NCI-H2081 treated with DMSO at 0.1 percent for 48 hours (cell line): ENCODE measurements at places on chromosomes 5 and 9.

DNA sequence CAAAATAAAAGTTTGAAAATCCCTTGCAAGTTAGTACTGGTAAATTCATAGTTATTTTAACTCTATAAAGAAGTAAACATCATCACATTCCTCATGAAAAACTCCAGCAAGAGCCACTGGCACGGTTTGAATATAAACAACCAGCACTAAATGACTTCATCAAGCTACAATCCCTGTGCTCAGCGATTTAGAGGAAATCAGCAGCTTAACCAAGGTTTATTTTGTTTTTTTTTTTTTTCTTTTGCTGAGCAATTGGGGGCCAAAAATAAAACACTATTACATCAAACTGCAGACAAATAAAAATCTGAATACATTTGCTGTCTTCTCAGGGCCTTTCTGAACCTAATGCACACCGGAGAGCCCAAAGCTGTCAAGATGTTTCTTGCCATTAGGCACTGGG lies 106.2 kb upstream of the SLC24A2 start:
- no peak for DNase-seq

DNA sequence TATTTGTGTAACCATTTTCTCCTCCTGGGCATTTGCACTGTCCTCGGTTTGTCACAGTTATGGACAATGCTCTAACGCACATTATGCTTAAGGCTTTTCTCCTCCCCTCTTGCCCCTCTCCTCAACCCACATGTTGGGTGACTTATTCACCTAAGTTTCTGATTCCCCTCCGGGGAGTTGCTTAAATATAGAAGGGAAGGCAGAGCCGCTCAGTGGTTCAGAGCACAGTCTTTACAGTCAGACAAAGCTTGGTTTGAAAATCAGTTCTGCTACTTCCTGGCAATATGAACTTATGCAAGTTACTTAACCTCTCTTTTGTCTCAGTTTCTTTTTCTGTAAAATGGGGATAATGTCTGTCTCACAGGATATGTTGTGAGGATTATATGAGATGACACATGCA lies 41.2 kb upstream of the SPRY4 start:
- DNase-seq: no peak

GRCh38 chr5:178788381-178789085 lies 58.1 kb upstream of the ZNF354A start:
- DNase-seq: no peak

DNA sequence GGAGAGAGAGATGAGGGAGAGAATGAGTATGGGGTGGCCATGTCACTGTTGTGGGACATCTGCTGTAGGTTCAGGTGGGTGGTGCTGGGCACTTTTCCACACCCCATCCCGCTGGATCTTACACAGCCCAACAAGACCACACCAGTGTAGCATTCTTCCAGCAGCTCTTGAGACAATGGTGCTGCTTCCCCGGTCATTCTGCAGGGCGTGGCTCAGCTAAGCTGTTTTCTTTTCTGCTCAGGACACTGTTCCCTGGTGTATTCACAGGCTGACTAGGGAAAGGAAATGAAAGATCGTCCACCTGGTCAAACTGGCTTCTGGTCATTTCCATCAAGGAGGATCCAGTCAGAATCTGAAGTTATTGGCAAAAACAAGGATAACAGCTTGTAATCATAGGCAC lies 75.6 kb downstream of the S1PR3 start:
- DNase-seq: no peak

GRCh38 chr9:124258607-124259157 lies 933 bp downstream of the NEK6 start:
- no peak for DNase-seq

DNA sequence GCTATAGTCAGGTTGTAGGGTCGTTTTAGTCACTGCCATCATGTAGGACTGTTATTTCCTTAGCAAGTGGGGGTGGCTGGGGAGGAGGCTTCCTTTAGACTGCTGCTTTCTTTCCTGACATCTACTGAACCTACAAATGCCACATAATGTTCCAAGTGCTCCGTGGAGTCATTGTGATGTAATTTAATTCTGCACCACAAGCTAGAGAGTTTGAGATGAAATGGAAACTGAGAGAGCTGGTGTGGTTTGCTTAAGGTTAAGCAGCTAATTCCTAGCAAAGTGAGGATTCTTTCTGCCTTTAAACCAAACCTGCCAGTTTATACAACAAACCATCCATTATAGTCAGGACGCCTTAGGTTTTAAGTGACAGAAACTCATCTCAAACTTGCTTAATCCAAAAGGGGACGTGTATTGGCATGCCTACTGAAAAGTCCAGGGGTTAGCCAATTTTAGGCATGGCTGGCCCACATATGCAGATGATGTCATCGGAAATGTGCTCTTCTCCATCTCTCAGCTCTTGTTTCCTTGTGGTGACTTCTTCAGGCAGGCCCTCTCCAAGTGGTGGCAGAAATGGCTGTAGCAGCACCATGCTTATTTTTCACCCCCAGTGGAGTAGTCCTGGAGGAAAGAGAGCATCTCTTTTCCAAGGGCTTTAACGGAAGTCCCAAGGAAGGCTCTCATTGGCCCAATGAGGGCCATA lies 30.5 kb downstream of the ZNF618 start:
- DNase-seq: no peak

DNA sequence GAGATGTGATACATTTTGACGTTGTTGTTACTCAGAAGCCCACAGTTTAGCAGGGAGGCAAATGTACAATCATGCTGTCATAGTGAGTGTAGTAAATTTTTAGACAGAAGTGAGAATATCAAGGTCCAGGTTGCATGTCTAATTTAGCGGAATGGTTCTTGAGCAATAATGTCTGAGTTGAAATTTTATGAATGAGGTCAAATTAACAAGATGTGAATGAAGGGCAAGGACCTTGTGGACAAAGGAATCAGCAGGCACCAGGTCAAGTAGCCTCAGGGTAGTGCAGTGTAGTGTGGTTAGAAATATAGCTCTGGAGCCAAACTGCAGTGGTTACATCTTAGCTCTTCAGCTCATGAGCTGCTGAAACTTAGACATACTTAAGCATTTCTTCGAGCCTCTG lies 36.2 kb downstream of the TNFSF8 start:
- no peak for DNase-seq

- no peak for DNase-seq
Observed at GRCh38 chr9:128920381-128921058, at the start of gene PHYHD1. TSS of gene PHYHD1 (plus strand) at chr9:128920982. CDS start at chr9:128922324, 1,342 bp downstream.

DNA sequence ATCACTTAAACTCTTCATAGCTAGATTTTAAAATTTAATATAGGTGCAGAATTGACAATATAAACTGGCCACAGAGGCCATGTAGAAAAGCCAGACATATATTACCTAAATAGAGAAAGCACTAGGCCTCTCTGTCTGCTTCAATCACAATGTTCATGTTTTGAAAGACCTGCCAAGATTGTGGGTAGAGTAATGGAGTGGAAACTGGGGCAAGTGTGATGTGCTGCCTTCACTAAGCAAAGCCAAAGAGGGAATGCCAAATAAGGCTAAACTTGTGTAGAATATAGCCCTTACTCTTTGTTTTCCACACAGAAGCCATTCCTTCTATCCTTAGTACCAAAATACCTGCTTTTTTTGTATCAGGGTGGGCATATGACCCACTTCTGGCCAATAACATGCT lies 15.1 kb upstream of the ISOC1 start:
- DNase-seq: no peak

DNA sequence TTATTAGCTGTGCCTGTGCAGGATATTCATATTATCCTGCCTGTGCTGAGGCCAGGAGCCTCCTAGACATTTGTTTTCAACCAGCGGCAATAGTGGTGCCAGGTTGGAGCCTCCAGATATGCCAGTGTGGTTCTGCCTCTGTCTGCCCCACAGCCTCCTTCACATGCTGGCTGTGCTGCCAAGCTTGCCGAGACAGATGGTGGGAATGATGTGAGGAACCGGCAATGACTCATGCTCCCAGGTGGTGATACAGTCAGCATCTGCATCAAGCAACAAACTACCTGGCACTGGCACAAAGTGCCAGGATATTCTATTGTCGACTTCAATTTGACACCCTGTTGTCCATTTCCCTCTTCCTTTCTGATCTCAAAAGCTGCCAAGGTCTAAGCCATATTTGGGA lies 285.7 kb downstream of the CHSY3 start:
- DNase-seq: no peak

- DNase-seq: no peak
Observed at GRCh38 chr5:27290172-27290571, 251.8 kb upstream of the CDH9 start.

GRCh38 chr9:5850724-5851122 lies 17.8 kb upstream of the ERMP1 start:
- DNase-seq: no peak

GRCh38 chr9:68905129-68905528 lies 108.8 kb downstream of the PRKACG start:
- DNase-seq: no peak

GRCh38 chr5:54883374-54884194 lies 101.8 kb downstream of the ESM1 start:
- no peak for DNase-seq

- no peak for DNase-seq
Observed at GRCh38 chr9:124632077-124632621, 125.0 kb upstream of the NR5A1 start.

DNA sequence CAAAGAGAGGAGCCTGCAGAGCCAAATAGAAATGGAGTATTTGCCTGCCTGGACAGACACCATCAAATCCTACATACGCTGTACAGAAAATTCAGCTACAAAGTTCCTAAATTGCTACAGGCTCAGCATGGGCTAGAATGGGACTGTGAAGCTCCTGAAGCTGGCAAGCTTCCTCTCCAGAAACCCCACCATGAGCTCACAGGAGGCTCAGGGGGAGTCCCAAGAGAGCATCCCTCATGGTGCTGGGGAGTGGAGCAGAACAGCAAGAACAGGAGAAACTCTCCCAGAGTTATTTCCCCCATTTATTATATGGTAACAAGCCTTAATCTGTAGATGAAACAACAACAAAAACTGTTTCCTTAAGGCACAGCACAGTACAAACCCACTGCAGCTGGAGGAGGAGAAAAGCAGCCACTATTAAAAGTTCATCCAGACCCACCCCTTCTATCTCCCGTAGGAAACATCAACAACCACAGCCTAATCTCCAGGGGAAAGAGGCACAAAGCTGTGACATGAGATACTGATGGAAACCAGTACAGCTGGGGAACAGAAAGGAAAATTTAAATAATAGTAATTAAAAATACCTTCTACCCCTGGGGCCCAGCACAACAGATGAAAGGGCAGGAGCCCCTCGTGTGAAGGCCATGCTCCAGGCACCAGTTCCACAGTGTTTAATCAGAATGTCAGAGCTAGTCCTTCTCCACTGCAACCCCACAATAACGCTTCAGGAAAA lies 548.5 kb downstream of the MTRR start:
- DNase-seq: no peak

- DNase-seq: no peak
Observed at GRCh38 chr5:144832416-144832815, 661.7 kb downstream of the KCTD16 start.

GRCh38 chr5:95726811-95727763 lies 4.0 kb upstream of the RHOBTB3 start:
- DNase-seq: no peak

DNA sequence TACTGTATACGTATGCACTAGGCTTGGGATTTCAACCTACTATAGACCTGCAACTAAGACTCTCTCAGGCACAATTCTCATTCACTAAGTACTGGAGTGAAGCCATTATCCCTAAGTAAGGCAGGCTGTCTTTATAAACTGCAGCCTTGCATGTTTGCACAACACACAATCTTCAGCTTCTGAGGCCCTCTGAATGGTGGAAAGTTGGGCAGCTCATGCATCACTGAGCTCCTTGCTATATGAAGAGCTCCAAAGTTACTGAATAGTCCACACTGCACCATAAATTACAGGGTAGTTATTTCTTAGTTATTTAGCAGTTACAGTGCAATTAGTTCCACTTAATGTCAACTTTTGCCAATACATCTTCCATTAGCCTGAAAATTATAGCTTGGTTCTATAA lies 384.6 kb downstream of the BRINP1 start:
- DNase-seq: peak; percentile 30

GRCh38 chr9:126738553-126738952 lies 66.3 kb upstream of the ZBTB43 start:
- no peak for DNase-seq

- DNase-seq: no peak
Observed at GRCh38 chr5:90909101-90909503, 350.5 kb downstream of the ADGRV1 start.

DNA sequence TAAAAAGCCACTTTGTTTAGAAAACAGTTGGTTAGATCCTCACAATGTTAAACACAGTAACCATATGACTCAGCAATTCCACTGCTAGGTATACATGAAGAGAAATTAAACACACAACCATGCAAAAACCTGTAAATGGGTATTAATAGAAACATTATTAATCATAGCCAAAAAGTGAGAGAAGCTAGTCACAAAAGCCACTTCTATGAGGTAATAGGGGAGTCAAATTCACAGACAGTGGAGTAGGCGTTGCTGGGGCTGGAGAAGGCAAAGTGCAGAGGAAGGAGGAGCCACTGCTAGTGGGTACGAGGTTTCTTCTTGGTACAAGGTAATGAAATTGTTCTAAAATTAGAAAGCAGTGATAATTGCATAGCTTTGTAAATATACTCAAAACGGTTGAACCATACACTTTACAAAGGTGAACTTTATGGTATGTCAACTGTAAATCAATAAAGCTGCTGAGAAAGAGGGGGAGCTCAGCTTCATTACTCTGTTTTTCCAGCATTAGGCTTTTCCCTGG lies 364.4 kb downstream of the GADD45G start:
- no peak for DNase-seq

GRCh38 chr5:172266676-172267092 lies 16.9 kb downstream of the UBTD2 start:
- no peak for DNase-seq

DNA sequence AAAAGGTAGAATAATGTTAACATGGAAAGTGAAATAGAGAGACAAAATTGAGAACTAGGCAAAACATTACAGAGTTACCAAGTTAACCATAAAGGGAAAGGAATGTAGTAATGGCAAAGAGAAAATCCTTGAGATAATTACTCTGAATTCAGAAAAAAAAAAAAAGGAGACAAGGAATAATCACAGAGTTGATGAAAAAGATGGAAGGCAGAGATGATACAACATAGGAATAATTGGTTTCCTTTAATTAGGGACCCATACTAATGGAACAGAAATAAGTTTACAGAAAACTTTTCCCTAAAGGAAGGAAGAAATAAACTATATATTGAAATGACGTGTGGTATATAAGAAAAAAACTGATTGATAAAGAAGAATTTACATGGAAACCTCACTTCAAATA lies 254.1 kb upstream of the FBXL7 start:
- DNase-seq: no peak

DNA sequence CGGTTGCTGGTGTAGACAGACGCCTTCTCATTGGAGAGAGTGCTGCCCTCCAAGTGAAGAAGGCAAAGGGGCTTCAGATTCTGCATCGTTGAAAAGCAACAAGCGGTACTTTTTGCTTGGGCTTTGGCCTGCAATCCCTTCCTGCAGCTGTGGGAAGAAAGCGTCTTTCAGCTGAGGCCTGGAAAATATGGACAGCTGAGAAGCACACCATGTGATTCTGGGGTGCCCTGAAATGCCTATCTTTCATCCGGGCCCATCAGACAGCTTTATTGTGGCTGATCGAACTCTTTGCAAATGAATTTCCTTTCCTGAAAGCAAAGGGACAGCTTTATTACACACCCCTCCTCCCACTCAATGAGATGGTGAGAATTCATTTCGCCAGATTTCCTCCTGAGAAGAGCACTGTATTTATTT lies 74.0 kb downstream of the NSG2 start:
- no peak for DNase-seq
